ENCODE measurements at places on chromosomes 2 and 18.

DNA sequence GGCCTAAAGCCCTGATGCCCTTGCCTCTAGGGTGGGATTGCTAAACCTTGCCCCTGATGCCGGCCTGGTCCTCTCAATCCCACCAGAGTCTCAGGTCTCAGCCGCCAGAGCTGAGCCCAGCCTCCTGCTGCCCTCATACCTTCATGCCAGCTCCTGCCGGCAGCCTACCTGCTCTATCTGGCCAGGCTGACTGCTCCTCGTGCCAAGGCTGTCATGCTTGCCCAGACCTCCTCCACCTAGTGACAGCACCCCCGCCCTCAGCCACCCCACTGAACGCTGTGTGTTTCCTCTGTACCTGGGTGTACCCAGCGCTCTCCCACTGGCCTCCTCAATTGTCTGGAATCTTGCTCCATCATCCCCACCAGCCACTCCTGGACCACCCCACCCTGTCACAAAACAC lies 120.1 kb downstream of the CACNB4 start:
- no peak for DNase-seq

GRCh38 chr2:234091432-234091879 lies 41.0 kb downstream of the SPP2 start:
- DNase-seq = no peak

DNA sequence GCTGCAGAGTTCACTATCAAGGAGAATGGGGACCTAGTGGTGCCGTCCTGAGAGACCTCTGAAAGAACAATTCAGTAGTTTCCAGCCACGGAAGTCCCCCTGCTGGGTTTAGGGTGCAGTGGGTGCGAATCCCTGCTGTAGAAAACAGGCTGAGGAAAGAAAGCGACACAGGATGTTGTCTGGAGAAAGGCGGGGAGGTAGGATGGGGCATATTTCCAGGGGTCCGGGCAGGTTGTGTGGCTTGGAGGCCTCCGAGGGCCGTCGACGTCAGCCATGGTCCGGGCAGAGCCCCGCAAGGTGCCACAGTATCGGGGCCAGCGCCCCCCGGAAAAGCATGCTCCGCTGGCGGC lies 807 bp upstream of the CREB1 start:
- DNase-seq = no peak

DNA sequence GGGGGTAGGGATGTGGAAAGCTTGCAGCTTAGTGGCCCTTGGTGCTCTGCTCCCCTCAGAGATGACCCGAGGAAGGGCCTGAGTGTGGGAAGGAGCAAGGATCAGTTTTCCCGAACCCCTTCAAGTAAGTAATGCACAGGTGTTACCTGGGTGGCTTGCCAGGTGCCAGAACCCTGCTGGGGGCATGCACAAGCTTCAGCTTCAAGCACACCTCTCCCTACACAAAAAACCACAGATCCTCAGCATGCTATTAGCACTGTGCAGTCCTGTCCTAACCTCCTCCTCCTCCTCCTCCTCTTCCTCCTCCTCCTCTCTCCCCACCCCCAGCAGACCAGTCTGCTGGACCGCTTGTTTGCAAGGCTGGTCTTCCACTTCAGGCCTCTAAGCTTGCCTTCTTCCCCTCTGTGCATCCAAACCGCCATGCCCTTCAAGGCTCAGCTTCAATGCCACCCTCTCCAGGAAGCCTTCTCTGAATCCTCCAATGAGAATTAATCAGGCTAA lies 114.8 kb downstream of the ACAA2 start:
- DNase-seq = no peak

- DNase-seq = no peak
These were observed 7.7 kb downstream of the EVX2 start for GRCh38 chr2:176076063-176076462.

- no peak for DNase-seq
These were observed 77.3 kb downstream of the LONRF2 start for GRCh38 chr2:100244881-100245605.

DNA sequence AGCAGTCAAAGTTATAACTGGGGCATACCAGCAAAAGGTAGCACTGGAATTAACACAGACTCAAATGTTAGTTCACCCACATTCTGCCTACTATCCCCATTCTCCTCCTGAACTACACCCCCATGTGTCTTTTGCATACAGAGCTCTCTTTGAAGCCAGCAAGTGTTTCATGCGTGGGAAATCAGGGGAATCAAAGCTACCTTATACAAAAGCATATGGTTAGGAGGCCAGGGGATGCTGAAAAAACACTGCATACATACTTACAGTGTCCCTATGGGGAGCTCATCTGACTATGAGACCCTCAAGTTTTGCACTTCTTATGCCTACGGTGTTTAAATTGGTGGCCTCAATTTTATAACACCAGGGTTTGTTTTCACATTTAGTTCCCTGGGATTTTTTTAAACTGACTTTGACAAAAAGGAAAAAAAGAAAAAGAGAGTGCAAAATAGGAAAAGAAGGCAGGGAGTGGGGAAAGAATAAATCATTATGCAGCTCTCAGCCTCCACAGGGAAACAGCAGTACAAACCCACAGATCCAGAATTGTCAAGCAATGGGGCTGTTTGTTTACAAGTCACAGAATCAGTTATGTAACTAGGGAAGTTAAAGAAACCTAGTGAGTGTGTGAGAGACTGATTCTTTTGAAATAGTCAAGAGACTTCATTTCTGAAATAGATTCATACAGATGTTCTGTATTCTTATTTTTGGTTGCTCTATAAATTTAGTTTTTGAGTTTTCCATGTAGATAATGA lies 20.1 kb upstream of the PPP3R1 start:
- DNase-seq = no peak

GRCh38 chr2:43701111-43701510 lies 24.9 kb upstream of the C1GALT1C1L start:
- no peak for DNase-seq

DNA sequence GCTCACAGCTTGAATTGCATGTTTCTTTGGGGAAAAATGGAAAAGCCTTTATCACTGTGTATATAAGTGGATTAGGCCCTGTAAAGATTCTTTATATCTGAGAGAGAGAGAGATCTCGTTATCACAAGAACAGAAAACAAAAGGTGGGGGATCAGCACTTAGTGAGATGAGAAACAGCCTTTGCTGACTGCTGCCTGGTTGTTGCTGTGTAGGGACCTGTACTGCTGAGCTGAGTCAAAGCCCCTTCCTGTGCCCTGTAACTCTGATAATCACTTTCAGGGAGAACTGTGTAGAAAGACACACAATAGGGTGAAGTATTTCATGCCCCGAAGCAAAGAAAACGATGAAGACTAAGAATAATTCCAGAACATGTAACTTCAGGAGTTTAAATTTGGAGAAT lies 30.6 kb upstream of the FAM237A start:
- no peak for DNase-seq

GRCh38 chr2:50337944-50338343 lies 694.0 kb downstream of the NRXN1 start:
- no peak for DNase-seq

DNA sequence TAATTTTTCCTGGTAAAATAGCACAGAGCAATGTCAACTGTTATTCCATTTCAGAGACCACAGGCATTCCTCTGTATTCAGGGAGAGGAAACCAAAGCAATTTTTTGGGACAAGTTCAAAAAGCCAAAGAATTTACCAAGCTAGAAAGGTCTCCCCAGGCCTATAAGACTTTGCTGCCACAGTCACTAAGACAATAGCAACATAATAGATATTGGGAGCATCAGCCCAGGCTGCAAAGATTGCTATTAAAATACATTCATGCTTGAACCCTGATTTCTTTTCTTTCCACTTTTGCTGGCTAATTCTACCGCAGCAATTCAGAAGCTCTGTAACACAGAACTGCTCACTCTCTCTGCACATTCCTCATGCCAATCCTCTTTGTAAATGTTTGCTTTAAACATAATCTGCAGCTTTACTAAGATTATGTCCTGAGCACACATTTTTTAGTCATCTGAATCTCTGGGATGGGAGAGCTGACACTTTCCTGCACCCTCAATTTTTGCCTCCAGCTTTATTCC lies 76.3 kb downstream of the CLHC1 start:
- no peak for DNase-seq

- no peak for DNase-seq
These were observed 143.1 kb upstream of the FBXO11 start for GRCh38 chr2:48049371-48049770.

DNA sequence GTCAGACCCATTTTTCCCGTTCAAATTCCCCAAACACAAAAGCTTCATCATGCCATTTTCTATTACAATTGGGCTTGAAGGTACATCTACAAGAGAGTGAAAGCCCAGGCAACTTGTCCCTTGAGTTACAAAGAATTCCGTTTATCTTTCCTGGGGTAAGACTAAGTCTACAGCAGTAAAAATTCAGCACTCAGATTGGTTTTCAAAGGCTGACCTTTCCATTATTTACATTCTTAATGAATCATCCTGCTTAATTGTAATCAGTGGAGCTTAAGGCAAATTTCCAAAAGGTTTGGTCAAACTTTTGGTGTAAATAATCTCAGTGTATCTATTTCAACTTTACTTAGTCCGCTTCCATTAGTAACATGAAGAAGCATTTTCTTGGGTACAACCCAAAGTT lies 33.4 kb upstream of the ST3GAL5 start:
- no peak for DNase-seq

GRCh38 chr2:151679994-151680393 lies 54.3 kb downstream of the NEB start:
- no peak for DNase-seq

DNA sequence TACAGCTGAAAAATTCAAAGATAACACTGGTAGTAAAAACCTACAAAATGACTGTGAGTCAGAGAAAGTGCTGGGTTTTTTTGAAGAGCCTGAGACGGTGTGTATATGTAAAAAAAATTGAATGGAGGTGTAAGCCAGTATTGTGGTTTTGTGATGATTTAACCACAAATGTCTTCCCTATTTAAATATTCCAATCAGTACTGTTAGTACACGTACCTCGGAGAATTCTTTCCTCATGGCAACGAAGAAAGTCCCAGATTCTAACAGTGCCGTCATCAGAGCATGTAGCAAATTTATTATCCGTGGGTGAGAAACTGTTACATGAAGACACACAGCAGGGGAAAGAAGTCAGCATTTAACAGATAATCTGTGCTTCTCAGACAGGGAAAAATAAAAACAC lies 48.1 kb downstream of the WDR33 start:
- no peak for DNase-seq

DNA sequence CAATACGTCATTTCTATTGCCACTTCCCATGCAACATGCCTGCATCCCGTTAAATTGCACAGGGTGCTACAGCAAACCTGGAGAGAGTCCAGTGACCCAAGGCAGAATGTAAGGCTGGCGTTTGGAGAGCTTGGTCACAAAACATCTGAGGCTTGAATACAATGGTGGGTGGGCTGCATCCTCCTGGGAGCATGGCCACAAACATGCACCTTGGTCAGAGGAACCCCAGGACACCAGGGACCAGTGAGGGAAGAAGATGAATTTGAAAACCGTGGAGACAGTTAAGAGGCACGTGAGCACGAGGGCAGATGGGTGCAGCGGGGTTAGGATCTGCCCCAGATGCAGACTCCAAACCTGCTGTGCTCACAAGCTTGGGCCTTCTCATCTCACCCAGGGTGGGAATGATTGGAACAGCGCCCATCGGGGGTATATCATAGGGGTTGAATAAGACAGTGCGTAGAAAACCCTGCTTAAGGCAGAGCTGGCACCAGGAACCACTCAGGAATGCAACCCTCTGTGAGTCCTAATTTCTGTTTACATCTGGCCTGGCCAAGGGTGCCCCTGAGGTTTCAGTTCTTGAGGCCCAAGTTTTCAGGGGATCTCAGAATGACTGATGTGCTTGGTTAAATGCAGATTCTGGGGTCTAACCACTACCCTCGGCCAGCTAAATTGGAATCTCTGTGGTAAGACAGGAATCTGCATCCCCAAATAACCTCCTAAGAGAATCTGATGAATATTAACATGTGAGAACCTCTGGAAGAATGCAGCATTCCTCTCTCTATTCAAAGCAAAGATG lies 97.2 kb downstream of the ARL4C start:
- no peak for DNase-seq

- DNase-seq = no peak
These were observed 72.0 kb downstream of the STRADB start for GRCh38 chr2:201523506-201523905.

- no peak for DNase-seq
These were observed 94.6 kb downstream of the PTGR3 start for GRCh38 chr18:75114231-75114764.

- no peak for DNase-seq
These were observed 368.2 kb downstream of the CDH2 start for GRCh38 chr18:27808683-27809082.
